ENCODE measurements at places on chromosomes 3 and 15.

DNA sequence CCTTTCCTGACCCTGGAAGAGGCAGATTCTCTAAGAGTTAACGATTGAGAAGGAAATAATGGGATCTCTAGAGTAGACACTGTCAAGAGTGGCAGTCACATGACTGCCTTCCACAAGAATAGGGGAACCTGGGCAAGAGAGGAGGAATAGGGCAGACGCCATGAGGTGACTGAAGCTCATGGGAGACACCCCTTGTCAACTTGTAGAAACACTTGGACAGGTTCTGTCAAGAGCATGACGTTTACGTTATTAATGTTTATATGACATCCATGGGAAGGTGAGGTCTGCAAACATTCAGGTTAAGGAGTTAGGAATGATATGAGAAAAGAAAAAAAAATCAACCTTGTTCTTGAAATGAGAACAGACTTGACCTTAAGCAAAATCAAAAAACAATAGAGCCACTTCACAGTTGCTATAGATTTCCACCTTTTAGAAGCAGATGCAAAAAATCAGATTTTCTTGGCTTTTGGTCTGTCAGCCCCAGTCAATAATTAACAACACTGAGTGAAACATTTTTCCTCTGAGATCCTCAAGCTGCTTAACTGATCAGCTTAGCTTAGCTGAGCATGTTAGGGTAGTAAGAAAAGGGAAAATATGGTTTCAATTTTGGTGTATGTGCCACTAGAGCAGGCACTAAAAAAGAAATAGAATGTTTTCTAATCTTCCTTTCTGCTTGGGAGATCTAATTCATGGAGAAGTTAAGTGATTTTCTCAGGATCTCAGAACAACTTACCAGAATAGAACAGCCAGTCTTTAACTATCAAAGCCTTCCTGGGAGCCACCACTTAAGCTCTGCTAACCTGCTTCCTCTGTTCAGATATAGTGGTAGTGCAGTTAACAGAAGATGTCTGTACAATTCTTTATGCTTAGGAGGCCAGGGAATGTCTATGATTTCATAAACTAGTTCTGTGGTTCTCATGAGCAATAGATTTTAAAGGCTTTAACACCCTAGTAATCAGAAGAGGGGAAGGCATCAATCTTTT is 116.9 kb downstream of the B3GALNT1 start:
- no peak for DNase-seq

DNA sequence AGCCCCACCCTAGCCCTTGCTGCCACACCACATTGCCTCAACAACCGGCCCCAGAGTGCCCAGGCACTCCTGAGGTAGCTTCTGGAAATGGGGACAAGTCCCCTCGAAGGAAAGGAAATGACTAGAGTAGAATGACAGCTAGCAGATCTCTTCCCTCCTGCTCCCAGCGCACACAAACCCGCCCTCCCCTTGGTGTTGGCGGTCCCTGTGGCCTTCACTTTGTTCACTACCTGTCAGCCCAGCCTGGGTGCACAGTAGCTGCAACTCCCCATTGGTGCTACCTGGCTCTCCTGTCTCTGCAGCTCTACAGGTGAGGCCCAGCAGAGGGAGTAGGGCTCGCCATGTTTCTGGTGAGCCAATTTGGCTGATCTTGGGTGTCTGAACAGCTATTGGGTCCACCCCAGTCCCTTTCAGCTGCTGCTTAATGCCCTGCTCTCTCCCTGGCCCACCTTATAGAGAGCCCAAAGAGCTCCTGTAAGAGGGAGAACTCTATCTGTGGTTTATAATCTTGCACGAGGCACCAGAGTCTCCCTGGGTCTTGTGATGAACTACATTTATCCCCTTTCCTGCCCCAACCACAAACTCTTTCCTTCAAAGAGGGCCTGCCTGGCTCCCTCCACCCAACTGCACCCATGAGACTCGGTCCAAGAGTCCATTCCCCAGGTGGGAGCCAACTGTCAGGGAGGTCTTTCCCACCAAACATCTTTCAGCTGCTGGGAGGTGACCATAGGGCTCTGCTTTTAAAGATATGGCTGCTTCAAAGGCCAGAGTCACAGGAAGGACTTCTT is 39.1 kb downstream of the MESD start:
- no peak for DNase-seq

GRCh38 chr3:4529876-4530588 is 36.9 kb downstream of the ITPR1 start:
- no peak for DNase-seq

- no peak for DNase-seq
These were observed 838.0 kb upstream of the NR2F2 start for GRCh38 chr15:95492388-95493070.

DNA sequence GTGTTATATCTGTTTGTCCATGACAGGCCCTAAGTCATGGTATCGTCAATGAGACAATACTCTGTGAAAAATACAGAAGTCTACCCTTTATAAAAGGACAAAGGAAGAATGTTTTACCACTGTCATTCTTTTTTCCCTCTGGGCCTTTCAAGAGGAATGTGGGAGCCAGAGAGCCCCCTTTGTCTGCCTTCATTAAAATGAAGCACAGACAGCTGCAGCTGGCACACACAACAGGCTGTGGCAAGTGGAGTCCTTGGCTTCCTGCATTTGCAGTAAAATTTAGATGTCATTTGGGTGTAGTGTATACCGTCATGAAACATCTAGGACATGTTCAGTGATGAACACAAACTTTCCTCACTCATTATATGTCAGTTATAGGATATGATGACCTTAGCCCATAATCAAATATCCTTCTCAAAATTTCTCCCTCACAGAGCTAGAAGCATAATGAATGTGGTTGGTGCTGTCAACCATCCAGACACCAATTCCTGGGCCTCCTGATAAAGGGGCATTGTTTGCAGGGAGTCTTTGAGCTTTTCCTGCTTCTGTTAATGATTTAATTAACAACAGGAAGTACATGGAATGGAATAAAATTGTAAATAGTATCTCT is 76.4 kb downstream of the DHX36 start:
- no peak for DNase-seq
